ENCODE measurements at places on chromosomes 2 and 18.

DNA sequence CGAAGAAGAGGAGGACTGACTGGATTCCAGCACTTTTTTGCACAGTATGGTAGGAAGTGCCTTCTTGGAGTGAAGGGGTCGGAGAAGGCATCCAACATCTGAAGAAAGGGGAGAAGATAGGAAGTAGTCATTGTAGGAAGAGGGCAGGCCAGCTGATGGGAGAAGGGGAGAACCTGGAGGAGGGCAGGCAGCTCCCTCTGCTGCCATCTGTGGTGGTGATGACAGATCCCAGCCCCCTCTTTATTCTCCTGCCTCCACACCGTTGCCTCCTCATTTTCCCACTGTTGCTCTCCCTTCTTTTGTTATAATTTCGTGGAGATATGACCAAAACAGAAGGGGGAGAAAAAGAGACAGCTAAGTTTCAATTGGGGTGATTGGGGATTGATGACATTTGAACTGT is 2.9 kb upstream of the SCYGR2 start:
- DNase-seq, result no peak

- DNase-seq, result no peak
Measured at GRCh38 chr2:8638327-8638726, 43.5 kb upstream of the ID2 start.

DNA sequence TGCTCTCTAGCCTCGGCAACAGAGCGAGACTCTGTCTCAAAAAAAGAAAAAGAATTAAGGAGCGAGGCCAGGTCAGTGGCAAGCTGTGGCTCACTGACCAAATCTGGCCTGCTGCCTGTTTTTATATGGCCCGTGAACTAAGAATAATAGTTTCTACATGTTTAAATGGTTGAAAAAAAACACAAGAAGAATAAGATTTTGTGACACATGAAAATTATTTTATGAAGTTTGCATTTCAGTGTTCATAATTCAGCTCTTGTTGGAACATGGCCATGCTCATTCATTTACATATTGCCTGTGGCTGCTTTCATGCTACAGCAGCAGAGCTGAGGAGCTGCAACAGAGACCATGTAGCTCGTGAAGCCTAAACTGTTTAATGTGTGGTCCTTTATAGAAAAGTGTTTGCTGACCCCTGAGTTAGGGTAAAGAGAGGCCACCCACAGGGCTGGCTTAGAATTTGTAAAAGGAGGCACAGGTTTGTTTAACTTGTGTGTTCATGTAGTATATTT is 59.5 kb downstream of the MFSD6 start:
- DNase-seq, result no peak

GRCh38 chr18:39749154-39749553 is 2183.6 kb upstream of the CELF4 start:
- DNase-seq, result no peak

DNA sequence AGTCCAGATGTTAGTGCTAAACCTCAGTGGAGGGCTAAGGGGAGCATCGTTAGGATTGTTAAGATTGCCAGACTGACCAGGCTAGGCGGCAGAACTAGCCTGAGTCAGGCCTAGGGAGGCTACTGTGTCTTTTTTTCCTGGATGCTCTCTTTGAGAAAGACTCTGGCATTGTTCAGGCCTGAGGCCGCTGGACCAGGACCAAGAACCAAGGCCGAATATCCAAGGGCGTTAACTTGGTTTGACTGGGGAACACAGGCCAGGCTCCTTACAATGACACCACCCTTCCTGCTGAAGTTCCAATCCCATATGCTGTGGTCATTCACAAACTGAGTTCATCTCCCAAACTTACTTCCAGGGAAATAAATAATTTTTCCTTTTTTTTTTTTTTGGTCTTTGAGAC is 10.6 kb downstream of the HTRA2 start:
- DNase-seq, result no peak

- DNase-seq, result no peak
Measured at GRCh38 chr2:182166406-182166805, 180.8 kb downstream of the PPP1R1C start.

DNA sequence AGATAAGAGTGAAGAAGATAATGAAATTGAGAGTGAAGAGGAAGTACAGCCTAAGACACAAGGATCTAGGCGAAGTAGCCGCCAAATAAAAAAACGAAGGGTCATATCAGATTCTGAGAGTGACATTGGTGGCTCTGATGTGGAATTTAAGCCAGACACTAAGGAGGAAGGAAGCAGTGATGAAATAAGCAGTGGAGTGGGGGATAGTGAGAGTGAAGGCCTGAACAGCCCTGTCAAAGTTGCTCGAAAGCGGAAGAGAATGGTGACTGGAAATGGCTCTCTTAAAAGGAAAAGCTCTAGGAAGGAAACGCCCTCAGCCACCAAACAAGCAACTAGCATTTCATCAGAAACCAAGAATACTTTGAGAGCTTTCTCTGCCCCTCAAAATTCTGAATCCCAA is 15.7 kb downstream of the MSH6 start:
- DNase-seq, result peak; percentile 14

- no peak for DNase-seq
Measured at GRCh38 chr18:12921178-12921577, 26.6 kb upstream of the SEH1L start.

DNA sequence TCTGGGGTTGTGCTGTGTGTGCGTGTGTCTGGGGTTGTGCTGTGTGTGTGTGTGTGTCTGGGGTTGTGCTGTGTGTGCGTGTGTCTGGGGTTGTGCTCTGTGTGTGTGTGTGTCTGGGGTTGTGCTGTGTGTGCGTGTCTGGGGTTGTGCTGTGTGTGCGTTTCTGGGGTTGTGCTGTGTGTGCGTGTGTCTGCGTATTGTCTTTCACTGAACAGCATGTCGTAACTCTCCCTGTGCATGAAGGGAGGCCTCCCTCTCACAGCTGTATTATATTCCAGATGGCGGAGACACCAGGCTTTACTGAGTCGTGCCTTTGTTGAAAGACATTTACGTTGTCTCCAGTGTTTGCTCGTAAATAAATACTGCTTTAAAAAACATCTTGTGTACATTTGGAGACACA is 5.9 kb downstream of the ACKR3 start:
- DNase-seq, result no peak

DNA sequence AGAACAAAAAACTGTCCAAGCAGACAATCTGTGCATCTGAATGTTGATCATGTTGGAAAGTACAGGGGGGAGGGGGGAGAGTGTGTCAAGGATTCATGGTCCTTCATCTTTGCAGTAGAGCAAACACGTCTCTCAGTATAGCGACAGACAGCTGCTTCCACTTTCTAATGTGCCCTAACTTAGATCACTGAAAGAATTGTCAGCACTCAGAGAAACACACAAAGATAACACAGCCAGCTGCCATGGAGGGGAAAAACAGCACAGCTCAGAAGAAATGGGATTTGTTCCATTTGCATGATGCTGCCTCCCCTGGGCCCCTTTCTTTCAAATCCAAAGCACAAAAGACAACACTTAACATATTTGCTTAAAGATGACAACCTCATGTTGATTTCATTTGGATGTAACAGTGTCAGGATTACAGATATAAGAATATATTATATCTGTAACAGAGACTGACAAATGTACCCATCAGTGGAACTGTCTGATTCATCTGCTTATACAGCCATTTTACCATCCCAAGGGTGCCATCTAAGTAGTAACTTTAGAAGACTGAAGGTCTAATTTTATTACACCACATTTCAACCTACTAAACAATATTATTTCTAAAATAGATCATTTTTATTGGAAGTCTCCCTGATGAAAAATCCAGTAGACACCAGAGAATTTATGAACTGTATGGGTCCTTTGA is 17.7 kb downstream of the FIGN start:
- no peak for DNase-seq

DNA sequence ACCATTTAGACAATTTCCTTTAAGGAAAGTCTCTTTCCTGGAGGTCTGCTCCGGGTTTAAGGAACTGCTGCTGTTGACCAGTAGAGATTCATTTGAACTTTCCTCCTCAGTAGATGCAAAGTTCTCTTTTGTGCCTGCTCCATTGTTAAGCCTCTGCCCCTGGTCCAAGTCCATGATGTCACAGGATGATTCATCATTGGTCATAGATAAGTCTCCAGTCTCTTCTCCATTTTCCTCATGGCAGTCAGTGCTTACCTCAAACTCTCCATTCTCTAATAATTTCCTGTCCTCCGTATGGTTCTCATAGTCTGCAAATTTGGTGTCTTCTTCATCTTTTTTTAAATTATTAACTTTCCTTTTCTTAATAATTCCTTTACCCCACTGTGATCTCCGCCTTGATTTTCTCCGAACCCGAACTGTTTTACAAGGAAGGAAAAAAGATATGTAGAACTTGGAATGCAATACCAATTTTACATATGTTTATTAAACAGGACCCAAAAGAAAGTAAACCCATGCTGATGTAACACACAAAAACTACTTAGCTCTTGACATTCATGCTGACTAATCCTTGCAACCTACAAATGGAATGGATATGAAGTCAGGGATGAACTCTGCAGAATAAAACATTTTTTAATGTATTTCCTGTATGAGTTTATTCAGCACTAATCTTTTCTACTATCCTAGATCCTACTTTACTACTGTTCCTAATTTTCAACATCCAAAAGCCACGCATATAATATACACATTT is 169.1 kb downstream of the ATAD2B start:
- peak; percentile 27 for DNase-seq

DNA sequence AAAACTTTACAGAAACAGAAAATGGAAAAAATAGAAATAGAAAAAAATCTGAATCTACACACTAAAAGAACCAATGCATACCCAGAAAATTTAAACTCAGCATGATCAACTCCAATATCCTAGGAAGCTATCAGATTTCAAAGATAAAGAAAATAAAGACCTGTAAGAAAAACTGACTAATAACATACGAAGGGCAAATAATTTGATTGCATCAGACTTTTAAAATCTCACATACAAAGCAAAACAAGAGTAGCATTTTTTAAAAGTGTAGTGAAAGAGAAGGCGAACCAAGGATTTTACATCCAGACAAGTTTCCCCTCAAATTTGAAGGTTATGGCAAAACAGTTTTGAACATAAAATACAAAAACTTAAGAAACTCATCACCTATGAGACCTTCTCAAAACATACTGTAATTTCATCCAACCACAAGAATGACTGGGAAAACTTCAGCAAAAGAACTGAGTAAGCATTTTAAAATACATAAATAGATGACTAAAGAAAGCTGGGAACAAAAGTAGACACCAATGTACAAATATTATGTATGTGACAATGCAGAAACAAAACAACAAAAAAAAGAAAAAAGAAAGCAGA is 54.8 kb downstream of the NBAS start:
- no peak for DNase-seq

- DNase-seq, result no peak
Measured at GRCh38 chr18:66764230-66764629, 160.3 kb upstream of the CDH19 start.

DNA sequence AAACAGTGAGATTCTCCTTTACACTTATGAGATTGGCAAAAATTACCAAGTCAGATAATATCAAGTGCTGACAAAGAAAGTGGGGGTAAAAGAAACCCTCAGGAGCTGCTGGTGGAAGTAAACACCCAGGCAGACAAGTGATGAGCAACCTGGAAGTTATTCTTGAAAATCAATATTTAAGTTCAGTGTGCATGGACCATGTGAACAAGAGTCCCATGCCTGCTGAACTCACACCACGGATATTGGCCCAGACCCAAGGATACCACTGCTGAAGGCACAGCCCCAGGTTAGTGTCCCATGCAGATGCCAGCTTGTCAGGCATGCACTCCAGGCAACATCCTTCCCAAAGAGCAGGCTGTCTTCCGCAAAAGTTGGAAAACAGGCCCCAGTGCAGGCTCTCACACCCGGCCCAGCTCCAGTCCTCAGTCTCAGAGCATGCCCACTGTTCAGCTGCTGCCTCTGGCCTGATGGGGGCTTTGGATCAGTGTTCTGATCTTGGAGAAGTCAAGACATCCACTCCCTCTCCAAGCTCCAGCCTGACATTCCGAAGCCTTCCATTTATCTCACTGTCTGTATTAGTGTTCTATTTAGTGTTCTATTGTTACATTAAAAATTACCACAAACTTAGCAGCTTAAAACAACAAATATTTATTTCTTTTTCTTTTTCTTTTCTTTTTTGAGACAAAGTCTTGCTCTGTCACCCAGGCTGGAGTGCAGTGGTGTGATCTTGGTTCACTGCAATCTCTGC is 70.0 kb downstream of the HS1BP3 start:
- peak; percentile 37 for DNase-seq

GRCh38 chr2:18959952-18960717 is 370.8 kb upstream of the NT5C1B start:
- no peak for DNase-seq

DNA sequence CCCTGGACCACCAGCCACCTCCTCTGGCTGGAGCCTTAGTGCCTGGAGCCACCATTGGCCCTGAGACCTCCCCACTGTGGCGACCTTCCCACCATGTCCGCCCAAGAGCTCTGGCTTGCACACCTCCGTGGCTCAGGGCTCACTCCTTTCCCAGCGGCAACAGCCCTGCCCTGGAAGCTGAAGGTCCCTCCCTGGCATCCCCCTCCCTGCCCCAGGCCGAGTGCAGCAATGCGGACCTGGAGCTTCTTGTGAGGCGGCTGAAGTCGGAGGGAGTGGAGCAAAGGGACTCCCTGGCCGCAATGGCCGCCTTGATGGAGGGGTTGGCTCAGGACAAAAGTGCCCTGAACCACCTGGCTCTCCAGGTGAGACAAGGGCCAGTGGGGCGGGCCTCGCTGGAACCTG is 28.6 kb downstream of the CROCC2 start:
- DNase-seq, result no peak

- DNase-seq, result no peak
Measured at GRCh38 chr18:48929212-48929612, 21.6 kb downstream of the SMAD7 start.

DNA sequence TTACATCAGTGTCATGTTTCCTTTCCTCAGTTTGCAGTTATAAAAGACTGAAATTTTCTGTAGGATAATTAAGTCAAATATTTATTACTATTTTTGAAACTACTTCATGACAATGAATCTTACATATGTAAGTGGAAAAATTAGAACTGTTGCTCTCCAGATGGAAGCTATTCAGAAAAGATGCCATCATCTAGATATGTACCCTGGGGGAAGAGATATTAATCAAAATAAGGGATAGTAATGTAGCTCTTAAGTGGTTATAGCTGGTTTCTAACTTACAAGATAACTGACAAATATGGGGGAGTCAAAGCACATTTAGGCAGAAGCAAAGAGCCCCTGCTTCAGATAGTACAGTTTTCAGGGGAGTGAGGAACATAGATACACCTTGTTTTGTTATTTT is 38.1 kb upstream of the PAX3 start:
- DNase-seq, result no peak

- no peak for DNase-seq
Measured at GRCh38 chr2:202432776-202433175, 56.6 kb downstream of the BMPR2 start.

GRCh38 chr2:70087702-70088597 is 673 bp downstream of the PCBP1 start:
- peak; percentile 71 for DNase-seq

DNA sequence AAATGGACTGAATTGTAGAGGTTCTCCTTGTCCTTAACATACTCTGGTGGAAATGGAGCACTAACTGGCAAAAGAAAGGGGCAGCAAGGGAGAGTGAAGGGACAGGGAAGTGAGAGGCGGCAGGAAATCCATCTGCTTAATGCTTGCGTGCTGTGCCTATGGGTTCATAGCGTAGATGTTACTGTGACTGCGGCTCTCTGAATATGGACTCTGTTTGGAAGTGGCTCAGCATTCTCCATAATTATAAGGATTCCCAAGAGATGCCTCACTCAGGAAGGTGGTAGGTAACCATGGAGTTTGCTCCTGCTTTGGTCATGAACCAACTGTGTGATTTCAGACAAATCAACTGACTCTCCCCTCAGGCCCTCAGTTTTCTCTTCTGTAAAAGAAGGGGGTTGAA is 50.0 kb downstream of the MYO3B start:
- no peak for DNase-seq

GRCh38 chr2:220580113-220580512 is 952.7 kb downstream of the SLC4A3 start:
- no peak for DNase-seq

GRCh38 chr18:59871711-59872362 is 28.0 kb upstream of the PMAIP1 start:
- no peak for DNase-seq

Measured in hematopoietic multipotent progenitor cell treated with erythropoietin and hydrocortisone succinate and interleukin-3 and kit ligand, for 8 days (in vitro differentiated cells).